GM10248 (cell line): ENCODE measurements at places on chromosomes 13 and 19.

DNA sequence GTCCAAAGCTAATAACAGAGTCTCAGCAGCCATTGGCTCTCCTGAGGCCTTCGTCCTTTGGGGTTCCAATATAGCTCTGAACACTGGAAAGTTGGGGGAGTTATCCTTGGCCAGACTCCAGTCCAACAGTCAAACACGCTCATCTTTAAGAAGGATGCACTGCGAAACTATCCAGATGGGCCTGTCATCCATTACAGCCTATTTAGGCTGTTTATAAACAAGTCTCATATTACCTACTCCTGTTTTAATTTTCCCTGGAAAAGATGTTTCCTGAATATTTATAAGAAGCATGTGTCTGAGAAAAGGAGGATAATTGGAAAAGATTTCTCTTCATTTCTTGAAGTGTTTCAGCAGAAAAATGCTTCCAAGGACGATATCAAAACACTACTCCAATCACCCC lies 170.7 kb downstream of the DCT start:
- DNase-seq: no peak

- DNase-seq: no peak
Measured at GRCh38 chr19:55068950-55069864, 6.3 kb upstream of the RDH13 start.

DNA sequence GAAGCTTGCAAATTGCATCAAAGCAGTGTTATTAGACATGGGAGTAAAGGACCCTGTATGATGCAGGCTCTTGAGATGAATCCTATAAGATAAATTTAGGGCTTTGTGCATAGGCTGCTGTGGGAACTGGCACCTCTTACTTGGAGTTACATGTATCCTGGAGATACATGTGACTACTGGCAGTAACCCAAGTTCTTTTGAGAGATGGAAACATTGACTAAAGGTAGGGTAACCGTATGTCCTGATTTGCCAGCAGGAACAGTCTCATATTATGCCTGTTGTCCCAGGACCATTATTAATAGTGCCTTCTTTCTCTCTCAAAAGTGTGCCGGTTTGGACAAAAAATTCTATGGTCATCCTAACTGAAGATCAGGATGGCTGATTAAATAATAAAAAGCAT lies 195.4 kb downstream of the LACC1 start:
- DNase-seq: no peak

GRCh38 chr13:84821261-84821660 lies 939.0 kb upstream of the SLITRK1 start:
- DNase-seq: no peak

GRCh38 chr19:46963093-46963734 lies 56.4 kb upstream of the NPAS1 start:
- no peak for DNase-seq

DNA sequence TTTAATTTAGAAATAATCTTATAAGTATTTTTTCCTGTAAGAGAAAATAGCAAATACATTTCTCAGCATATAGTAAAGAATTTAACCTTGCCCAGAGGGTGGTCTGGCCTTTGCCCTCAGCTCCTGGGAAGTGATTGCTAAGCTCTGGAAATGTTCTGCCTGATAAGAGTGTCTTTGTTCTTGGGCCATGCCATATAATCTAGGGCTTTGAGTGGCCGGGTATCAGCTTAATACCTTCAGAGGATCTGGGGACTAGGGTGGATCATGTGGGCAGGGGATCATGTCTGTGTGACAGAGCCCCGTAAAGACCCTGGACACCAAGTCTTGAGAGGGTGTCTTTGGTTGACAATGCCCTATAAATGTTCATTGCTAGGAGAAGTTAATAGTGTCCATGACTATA lies 1032.4 kb upstream of the MIR17HG start:
- DNase-seq: no peak

DNA sequence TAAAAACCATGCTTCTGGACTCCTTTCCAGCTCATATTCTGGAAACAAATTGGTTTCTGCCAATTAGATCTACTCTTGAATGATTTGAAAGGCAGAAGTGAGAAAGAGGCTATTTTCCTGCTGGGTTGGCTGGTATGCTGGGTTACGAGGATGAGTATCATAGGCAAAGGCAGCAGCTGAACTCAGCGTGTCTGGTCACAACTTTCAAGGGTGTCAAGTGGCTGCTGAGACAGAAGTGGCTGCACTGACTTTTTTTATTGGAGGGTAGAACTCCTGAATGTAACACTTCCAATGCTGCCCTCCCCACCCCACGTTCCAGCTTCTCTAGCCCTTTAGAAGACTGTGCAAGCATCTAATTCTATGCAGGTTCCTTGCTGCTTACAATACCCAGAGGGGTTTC lies 8.3 kb upstream of the DZIP1 start:
- DNase-seq: no peak

GRCh38 chr19:3788996-3789778 lies 3.0 kb upstream of the MATK start:
- no peak for DNase-seq

DNA sequence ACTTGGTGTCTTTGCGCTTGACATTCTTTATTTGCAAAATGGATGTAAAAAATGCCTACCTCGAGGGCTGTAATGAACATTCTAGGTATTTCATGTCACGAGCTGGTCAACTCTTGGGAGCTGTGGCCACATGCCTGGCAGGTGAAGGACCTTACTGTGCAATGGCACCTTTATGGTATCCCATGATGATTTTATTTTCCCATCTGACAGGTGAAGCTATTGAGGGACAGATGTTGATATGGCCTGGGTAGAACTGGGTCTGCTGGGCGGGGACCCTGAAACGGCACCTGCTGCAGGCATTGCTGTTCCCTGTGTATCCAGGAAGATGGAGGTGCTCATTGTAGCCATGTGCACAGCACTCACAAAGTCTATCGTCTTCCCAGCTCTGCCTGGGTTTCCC lies 332.2 kb downstream of the TEX29 start:
- no peak for DNase-seq

- DNase-seq: no peak
Measured at GRCh38 chr13:110242615-110243014, 64.3 kb downstream of the COL4A1 start.

- DNase-seq: peak; percentile 88
Measured at GRCh38 chr19:1025960-1026782, at the start of gene CNN2. CNN2 (plus strand) TSS chr19:1026608; CDS start chr19:1026662, 54 bp downstream.

DNA sequence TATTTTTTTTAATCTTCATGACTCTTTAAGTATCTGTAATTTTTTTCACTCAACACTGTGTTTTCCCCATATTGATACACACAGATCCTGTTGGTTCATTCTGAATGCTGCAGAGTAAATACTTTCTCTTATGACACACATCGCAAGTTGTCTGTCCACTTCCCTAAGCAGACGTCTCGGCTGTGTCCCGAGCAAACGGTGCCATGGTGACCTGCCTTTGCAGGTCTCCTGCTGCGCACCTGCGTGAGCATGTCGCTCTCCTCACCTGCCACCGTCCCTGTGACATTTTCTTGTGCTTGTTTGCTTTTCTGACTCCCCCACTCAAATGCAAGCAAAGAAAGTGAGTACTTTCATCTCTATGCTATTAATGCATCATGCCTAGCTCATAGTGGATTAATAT lies 57.8 kb downstream of the CCDC70 start:
- no peak for DNase-seq

DNA sequence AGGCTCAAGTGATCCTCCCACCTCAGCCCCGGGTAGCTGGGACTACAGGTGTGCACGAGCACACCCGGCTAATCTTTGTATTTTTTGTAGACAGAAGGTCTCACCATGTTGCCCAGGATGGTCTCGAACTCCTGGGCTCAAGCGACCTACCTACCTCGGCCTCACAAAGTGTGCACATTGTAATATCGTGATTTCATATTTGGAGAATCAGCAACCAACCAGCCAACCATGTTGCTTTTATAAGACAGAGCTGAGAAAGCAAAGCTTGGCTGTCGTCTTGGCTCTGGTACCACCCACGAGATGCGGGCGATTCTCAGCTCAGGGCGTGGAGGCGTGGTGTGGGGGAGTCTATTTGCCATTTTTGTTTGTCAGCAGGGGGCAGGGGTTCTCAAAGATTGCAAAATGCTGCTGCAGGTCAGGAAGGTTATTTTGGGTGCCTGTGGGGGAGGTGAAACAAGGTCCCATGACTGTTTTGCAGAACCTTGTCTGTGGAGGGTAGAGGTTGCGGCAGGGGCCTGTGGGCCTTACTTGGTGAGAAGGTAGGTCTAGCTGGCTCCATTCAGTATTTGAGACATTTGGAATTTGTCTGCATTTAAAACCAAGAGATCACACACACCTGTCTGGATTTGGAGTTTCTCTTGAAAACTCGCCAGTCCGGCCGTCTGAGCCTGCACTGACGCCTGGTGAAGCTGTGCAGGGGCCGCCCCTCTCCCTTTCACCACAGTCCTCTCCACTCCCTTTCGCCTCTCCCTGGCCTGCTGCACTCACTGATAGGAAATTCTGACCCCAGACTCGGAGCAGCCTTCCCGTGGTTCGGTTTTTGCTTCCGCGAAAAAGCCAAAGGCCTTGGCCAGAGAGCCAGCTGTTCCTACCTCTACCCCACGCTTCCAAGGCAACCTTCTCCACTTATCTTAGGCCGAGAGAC lies 15.4 kb downstream of the TNFAIP8L1 start:
- DNase-seq: no peak

DNA sequence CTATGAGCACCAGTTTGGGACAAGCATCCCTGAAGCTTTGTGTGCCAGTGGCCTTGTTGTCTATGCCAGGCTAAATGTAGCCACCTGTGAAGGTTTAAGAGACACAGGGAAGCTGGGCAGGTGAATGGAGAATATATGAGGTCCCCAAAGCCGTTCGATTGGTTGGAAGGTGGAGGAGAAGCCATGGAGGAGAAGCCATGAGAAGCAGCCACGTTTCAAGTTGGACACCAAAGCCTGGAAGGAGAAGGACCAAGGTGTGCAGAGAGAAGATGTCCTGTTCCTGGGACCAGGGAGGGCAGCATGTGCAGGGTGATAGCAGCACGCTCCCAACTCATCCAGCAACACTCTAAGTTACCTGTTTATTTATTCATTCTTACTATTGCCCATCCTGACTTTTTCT lies 432.3 kb upstream of the TSHZ3 start:
- DNase-seq: no peak

GRCh38 chr13:53622456-53622855 lies 593.8 kb downstream of the OLFM4 start:
- DNase-seq: no peak

- DNase-seq: no peak
Measured at GRCh38 chr13:75934889-75935288, 298.8 kb downstream of the LMO7 start.

- DNase-seq: no peak
Measured at GRCh38 chr13:22740264-22740663, 440.5 kb upstream of the SGCG start.

- DNase-seq: no peak
Measured at GRCh38 chr19:35279985-35280821, 2.1 kb upstream of the HAMP start.

- DNase-seq: no peak
Measured at GRCh38 chr13:67619995-67620380, 389.9 kb upstream of the PCDH9 start.

- DNase-seq: no peak
Measured at GRCh38 chr19:45883881-45884681, 1.9 kb downstream of the IRF2BP1 start.

GRCh38 chr13:29474991-29475390 lies 120.5 kb downstream of the SLC7A1 start:
- no peak for DNase-seq
